ENCODE measurements at places on chromosomes 6 and 20.

GRCh38 chr6:89925826-89926225, 31.6 kb downstream of the GJA10 start:
- DNase-seq, result no peak

- DNase-seq, result no peak
Observed at GRCh38 chr6:68740828-68741500, 105.9 kb downstream of the ADGRB3 start.

DNA sequence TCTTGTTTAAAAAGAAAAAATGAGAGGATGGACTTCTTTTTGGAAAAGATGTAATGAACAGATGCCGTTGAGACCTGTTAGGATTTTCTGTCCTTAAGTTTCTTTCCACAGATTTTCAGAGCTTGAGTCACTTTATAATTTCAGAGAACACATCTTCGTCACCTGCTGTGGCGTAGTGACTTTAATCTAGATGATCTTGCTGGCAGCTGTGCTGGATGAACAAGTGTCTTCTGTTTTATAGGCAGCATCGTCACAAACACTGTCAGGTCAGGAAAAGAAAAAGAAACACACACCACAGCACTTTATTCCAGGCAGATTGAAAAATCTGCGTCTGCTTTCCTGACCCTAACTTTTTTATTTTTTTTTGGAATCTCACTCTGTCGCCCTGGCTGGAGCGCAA, 35.7 kb upstream of the GCNT2 start:
- no peak for DNase-seq

- no peak for DNase-seq
Observed at GRCh38 chr20:59413326-59413865, 113.0 kb downstream of the EDN3 start.

DNA sequence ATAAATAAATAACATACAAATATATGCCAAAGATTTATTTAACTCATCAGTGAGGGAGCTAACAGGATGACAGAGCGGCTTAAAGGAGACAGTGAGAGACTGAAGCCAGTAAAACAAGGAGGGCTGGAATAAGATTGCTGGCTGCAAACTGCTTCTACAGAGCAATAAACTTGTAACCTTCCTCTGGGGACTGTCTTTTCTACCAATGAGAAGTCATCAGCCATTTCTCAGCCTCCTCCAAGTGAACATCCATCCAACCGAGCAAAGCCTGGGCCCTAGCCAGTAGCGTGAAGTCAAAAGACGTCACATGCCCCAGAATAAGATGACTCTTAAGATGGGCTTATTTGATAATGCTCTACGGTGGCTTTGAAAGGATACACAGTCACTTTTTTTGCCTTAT, 42.5 kb downstream of the CPXM1 start:
- no peak for DNase-seq

- DNase-seq, result no peak
Observed at GRCh38 chr6:50922579-50923525, 104.2 kb downstream of the TFAP2B start.

GRCh38 chr6:125097186-125097585, 56.4 kb upstream of the TPD52L1 start:
- DNase-seq, result no peak

DNA sequence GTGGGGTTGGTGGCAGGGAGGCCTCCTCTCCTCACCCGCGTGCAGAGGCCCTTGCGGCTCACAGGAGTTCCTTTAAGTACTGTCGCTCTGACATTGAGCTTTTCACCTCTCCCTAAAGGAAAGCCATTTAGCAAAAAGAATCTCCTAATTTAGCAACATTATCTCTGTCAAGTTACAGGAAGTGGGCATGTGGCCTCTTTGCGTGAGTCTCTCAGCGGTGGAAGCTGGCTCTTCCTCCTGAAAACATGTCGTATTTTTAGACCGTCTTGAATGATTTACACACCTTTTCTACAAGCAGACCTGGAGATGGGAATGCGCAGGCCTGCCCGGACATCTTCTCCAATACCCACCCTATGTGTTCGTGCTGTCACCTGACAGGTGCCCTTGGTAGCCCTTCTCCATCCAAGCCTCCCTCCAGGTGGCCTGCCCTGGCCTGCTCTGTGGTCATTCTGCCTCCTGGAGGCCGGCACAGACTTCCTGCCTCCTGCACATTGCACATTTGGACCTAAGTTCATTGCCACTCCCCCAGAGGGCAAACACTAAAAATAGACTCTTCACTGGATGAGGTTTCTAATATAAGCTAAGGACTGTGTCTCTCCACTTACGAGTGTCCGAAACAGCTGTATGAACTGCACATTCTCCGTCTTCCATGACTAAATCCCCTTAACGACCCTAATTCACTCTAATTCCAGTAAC, 18.5 kb upstream of the PHACTR3 start:
- no peak for DNase-seq

Measured in breast epithelium (tissue), 4 donors.